ENCODE measurements at places on chromosomes 16 and 17.

DNA sequence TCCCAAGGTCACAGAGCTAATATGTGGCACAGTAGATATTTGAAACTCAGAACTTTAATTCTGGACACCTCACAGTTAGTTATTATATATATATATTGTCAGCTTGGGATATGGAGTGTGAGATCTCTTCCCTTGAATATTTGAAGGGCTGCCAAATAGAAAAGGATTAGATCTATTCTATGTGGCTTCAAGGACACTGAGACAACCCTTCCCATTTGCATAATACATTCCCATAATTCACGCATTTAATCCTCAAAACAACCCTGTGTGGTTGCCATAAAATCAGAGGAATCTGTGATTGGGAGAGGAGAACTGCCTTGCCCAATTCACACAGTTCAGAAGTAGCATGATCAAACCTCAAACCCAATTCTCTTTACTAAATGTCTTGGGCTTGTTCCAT, 365.8 kb upstream of the DYNLRB2 start:
- DNase-seq = no peak

- DNase-seq = no peak
These were observed 14.9 kb upstream of the STAC2 start for GRCh38 chr17:39240631-39241030.

DNA sequence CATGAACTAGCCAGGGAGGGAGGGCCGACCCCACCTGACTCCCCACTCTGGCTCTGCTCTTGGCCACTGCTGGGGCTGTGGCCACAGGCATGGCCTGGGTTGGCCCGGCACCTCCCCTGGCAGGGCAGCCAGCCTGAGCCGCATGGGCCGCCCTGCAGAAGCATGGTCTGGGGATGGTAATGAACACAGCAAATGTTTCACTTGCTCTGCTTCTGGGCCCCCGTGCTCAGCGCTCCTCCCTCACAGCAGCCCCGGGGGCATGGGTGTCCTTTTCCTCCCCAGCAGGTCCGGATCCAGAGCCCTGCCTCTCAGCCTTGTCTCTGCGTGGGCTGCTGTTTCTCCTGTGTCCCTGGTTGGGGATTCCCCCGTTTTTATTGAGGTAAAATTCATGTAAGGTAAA, 30.9 kb upstream of the KCNJ12 start:
- no peak for DNase-seq

GRCh38 chr16:6104428-6104827, 1006.8 kb upstream of the EEF2KMT start:
- DNase-seq = no peak

DNA sequence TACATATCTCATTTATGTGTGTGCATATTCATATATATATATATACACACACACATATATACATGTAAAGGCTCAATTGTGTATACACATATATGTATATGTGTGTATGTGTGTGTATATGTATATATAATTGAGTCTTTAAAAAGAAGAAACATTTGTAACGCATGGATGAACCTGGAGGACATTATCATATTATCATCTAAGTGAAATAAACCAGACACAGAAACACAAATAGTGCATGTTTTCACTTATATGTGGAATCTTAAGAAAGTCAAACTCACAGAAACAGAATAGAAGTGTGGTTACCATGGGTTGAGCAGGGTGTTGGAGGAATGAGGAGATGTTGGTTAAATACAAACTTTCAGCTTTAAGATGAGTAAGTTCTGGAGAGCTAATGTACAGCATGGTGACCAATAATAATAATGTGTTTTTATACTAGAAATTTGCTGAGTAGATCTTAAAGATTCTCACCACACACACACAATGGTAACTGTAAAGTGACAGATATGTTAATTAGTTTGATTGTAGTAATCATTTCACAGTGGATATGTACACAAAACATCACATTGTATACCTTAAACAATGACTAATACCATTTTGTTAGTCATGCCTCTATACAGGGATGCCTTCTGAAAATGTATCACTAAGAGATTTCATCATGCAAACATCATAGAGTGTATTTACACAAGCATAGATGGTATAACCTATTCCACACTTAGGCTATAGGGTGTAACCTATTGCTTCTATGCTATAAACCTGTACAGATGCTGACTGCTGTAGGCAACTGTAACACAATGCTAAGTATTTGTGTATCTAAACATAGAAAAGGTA, 132.6 kb upstream of the CACNG5 start:
- no peak for DNase-seq

DNA sequence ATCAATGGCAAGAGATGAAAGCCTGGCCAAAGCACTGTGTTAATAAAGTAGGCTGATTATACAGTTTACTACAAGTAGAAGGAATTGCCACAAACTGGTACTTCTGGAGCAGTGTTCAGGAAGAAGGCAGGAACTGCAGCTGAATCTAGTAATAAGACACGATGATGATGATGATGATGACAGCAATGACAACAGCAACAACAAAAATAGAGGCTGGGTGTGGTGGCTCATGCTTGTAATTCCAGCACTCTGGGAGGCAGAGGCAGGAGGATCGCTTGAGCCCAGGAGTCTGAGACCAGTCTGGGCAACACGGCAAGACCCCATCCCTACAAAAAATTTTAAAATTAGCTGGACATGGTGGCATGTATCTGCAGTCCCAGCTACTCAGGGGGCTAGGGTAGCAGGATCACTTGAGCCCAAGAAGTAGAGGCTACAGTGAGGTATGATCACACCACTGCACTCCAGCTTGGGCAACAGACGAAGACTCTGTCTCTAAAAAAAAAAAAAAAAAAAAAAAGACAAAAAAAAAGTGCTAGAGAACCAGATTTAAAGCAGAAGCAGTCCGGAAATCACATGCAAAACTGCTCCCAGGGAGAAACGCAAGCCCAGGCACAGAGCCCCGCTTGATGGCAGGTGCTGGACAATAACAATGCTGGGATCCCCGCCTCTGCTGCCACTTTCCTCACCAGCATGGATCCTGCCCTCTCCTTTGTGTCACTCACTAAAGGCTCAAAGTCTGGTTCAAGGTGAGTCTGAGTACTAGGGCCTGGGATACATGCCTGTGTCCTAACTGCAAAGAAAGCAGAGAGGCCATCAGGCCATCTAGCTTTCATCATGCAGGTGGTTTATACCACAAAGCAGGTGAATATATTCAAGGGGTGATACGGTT, 44.8 kb downstream of the CPPED1 start:
- DNase-seq = no peak

GRCh38 chr17:50609380-50610074, 25.2 kb upstream of the ABCC3 start:
- no peak for DNase-seq

DNA sequence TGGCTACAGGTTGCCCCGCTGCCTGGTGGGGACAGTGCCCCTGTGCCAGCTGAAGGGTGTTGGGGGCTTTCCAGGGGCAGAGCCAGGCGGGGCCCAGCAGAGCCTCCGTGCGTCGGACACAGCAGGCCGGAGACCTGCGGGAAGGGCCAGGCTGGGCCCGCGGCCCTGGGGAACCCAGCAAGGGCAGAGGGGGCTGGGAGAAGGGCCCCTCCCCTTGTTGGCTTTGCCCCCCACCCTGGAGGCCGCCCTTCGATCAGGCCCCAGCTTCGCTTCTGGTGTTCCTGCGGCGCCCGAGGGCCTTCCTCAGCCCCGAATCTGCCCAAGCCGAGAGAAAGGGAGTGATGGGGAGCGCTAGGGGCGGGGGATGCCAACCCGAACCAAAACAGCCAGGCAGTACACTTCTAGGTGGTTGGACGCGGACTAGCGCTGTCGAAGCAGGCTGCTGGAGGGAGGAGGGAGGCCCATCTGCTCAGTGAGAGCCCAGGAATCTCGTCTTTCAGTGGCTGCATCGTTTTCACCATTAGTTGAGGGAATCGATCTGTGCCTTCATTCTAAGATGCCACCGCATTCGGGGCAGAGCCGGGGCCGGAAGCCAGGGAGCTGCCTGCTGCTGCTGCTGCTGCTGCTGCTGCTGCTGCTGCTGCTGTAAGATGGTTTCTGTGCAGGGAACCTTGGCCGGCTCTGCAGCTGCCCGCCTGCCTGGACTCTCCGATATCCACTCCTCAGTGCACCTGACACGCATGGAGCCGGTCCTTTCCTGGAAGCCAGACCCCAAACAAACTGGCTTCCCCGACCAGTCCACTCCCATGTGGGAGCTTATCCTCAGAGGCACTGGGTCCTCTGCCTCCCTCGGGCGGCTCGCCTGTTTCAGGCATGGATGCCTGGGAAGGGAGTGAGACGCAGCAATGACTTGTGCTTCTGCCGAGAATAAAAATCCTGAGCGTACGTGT, 1.7 kb downstream of the JPH3 start:
- DNase-seq = no peak

Data from astrocyte of the cerebellum (primary cell).